Hypothalamus (tissue), 51 donors: ENCODE measurements at places on chromosomes 3 and 15.
A peak's percentile ranks its signal among the peaks of the same experiment; 100 is the strongest.

GRCh38 chr3:60399292-60399691 lies 852.0 kb downstream of the FHIT start:
- no peak for DNase-seq

DNA sequence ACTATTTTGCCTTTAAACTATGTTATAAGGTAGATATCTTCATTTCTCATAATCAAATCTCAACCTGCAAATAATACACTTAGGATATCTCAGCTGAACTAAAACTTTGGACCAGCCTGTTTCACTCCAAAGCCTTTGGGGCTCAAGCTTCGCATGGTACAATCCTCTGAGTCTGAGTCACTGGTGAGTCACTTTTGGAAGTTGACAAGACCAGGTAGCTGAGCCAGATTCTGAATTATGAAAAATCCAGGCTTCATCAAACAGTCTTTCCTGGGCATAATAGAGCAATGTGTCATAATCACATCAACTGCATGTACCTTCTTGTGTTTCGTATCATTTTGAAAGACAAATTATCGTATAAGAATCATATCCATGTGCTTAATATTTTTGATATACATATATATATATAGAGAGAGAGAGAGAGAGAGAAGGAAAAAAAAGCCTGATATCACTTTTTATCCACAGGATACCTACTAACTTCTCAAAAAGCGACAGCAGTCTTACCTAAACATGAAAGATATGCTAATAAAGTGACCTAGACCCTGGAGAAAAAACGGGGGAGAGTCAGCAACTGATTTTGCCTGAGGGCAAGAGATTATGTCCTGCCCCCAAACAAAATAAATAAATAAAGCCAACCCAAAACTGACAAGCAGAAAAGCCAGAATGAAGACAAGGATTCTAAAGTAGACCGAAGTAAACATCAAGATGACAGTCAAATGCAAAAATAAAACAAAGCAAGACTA lies 263.9 kb upstream of the TGFBR2 start:
- no peak for DNase-seq

- peak; percentile 23 for DNase-seq
Observed at GRCh38 chr3:52004163-52004787, 8.6 kb upstream of the RPL29 start.

DNA sequence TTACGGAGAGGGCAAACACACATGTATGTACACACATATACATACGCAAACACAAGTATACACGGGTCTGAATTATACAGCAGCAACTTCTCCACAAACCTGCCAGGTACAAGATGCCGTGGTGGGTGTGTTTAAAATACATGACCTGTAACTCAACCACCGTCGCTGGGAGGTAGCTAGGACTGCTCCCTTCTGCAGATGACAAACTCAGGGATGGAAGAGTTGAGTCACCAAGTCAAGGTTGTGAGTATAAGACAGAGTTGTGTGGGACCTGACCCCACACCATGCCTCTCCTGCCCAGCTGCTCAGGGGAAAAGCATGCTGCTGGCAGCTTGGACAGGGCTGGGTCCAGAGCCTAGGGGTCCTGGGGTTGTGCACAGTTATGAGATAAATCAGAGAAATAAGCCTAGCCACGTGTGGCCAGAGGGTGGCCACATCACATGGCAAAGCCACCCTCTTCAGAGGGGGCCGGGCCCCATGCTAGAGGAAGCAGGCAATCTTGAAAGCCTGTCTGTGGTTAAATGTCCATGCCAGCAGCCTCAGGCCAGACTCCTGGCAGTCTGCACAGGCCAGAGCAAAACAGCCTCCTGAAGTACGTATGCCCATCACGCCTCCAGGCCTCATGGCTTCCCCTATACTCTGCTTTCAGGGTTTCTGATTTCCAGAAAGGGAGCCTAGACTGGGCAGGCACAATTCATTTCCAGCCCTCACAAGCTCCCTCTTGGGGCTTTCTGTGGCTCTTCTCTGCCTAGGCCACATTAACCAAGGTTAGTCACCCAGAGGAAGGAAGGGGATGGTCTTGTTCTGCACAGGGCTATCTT lies 107.7 kb upstream of the RPL32 start:
- DNase-seq: no peak

DNA sequence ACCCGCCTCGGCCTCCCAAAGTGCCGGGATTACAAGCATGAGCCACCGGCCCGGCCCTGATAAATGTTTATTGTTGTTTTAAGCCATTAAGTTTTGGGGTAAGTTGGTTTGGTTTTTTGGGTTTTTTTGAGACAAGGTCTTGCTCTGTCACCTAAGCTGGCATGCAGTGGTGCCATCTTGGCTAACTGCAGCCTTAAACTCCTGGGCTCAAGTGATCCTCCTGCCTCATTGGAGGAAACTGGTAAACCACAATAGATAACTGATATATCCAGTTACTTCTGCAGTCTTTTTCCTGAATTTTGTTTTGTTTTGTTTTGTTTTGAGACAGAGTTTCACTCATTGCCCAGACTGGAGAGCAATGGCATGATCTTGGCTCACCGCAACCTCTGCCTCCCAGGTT lies 4.2 kb downstream of the SLC25A20 start:
- no peak for DNase-seq

GRCh38 chr3:81442758-81443456 lies 318.5 kb downstream of the GBE1 start:
- DNase-seq: no peak
